Common myeloid progenitor, CD34-positive (primary cell): ENCODE measurements at places on chromosomes 4 and X.
A peak's percentile ranks its signal among the peaks of the same experiment; 100 is the strongest.

GRCh38 chr4:41795796-41796385 lies 47.4 kb upstream of the PHOX2B start:
- no peak for DNase-seq

- DNase-seq: no peak
Measured at GRCh38 chr4:47744253-47744652, 93.6 kb downstream of the CORIN start.

DNA sequence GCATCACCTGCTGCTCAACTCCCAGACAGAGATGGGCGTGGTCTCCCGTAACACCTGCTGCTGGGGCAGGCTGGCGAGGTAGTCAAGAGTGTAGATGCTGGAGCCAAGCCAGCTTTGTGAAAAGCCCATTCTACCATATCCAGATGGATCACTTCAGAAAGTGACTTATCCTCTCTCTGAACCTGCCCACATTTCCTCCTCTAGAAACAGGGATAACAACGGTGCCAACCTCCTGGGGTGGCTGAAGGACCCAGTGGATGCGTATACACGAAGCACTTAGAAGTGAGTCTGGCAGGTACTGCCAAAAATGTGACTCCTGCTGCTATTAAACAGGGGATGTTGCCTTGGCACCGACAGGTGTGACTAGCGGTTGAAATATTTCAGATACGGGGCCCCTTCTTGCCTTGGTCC lies 95.8 kb downstream of the SORBS2 start:
- DNase-seq: no peak

DNA sequence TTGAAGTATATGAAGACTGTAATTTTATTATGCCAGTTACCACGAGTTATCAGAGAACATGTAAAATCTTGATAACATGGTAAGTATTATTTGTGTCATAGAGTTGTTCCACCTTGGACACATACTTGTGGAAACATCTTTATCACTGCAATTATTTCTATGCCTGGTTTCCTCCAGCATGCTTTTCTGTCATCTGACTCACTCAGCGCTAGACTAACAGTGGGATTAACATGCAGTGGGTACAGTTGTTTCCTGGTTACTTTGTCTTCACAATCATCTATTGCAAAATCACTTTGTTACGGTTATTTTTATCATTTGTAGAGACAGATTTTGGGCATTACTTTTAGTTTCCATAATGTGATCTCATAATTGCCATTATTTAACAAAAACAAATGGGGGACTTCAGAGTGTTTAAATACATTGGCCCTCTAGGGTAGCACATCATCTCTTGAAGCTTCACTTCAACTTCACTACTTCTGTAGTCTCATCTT lies at the start of gene STATH:
TSS of gene STATH (plus strand) at position 441 of the 491 bp plus-strand sequence. CDS start 2,472 bp downstream, outside the sequence.
- DNase-seq: no peak

DNA sequence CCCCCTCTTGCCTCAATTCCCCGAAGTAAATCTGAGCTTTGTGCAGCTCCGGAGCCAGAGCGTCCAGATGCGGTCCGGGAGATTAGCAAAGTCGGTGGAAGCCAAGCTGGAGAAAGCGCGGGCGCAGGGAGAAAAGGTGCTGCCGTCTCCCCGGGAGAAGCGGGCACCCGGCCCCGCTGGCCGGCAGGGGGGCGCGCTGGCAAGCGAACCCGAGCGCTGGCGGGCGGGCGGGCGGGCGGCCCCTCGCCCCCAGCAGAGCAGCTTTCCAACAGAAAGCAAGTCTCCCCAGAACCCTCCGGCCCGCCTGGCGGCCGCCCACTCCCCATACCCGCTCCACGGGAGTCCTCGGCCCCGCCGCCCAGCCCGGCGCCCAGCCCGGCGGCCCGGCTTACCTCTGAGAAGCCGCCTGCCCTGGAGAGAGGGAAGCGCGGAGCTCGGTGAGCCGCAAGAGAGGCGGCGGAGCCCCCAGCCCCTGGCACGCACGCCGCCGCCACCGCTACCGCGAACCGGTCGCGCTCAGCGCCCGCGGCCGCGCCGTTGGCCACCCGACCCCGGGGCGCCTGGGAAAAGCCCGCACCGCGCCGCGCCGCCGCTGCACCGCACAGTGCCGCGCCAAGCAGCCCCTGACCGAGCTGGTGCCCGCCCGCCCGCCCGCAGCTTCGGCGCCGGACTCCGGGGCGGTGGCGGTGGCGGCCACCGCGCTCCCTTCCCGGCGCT lies 529 bp upstream of the CITED1 start:
- DNase-seq: peak; percentile 53

DNA sequence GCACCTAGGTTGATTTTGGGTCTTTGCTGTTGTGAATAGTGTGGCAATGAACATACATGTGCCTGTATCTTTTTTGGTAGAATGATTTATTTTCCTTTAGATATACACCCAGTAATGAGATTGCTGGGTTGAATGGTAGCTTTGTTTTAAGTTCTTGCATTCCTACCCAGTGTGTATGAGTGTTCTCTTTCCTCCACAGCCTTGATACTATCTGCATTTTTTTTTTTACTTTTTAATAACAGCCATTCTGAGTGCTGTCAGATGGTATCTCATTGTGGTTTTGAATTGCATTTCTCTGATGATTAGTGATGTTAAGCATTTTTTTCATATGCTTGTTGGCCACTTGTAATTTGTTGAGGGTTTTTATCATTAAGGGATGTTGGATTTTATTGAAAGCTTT lies 351.8 kb upstream of the GNPDA2 start:
- DNase-seq: no peak

- no peak for DNase-seq
Measured at GRCh38 chr4:30181918-30182317, 538.3 kb upstream of the PCDH7 start.

- DNase-seq: no peak
Measured at GRCh38 chr4:139782926-139783522, 117.4 kb downstream of the MGST2 start.

DNA sequence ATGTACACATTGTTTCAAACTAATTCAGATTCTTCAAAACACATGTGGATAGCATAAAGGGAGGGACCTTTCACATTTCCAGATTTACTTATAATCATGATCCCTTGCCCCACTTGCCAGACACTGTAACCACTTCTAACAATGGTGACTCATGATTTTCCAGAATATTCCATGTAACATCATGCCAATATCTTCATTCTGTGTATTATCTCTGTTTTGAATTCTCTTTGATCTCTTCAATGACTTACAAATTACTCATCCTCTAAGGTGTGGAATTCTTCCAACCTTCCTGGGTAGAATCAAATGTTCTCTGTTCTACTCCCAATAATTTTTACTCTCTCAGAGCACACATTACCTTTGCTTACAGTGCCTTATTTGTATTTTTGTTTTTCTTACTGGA lies 517.1 kb downstream of the PCDH7 start:
- DNase-seq: no peak

GRCh38 chrX:29215251-29215650 lies 628.0 kb downstream of the IL1RAPL1 start:
- DNase-seq: no peak

GRCh38 chr4:106687026-106687425 lies 318.4 kb upstream of the GIMD1 start:
- DNase-seq: no peak

DNA sequence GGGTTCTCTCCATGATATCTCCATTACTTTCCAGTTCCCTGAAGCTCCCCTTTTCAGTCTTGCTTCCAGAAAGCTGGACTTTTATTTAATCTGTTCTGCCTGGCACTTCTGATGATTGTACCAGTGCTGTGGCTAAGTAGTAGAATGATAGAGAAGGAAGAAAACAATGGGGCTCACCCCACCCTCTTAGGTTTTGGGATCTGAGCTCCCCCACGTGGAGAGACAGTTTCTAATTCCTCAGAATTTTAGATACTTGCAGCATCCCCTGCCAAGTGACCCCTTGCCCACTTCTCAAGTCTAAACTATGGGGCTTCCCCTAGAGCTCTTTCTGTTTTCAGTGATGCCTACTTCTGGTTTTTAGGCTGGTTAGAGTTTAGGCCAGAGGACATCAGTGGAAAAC lies 73.9 kb downstream of the GC start:
- no peak for DNase-seq
